Stimulated activated CD4-positive, alpha-beta T cell treated with anti-CD3 and anti-CD28 coated beads, Interleukin-12 subunit alpha, Interleukin-12 subunit beta, amount 100 ng/mL, for 24 hours (primary cell): ENCODE measurements at places on chromosomes 7 and 10.

- no peak for DNase-seq
These were observed 716.2 kb downstream of the SUGCT start for GRCh38 chr7:40851001-40851400.

- DNase-seq: no peak
These were observed 16.4 kb upstream of the FOXK1 start for GRCh38 chr7:4665661-4666060.

- no peak for DNase-seq
These were observed 176.8 kb downstream of the PRKG1 start for GRCh38 chr10:51251110-51251509.

DNA sequence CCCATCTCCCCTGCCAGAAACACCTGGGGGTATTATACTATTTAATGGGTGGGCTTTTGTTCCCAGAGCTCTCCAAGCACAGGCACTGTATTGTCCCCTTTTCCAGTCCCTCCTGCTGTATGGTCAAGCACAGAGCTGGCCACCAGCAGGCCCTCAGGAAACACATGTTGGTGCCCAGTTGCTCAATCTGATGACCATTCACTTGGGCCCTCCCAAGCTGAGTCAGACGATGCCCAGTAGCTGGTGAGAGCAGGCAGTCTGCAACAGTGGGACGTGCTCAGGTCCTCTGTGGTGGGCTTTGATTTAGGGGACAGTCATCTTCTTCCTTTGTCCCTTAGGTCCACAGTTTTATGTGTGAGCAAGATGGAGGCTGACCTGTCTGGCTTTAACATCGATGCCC lies 11.8 kb downstream of the SFXN2 start:
- no peak for DNase-seq

GRCh38 chr10:128062881-128063563 lies 63.2 kb downstream of the MKI67 start:
- no peak for DNase-seq

GRCh38 chr7:52271703-52272102 lies 763.7 kb upstream of the POM121L12 start:
- no peak for DNase-seq
